ENCODE measurements at places on chromosomes 5 and 9.
A peak's percentile ranks its signal among the peaks of the same experiment; 100 is the strongest.

DNA sequence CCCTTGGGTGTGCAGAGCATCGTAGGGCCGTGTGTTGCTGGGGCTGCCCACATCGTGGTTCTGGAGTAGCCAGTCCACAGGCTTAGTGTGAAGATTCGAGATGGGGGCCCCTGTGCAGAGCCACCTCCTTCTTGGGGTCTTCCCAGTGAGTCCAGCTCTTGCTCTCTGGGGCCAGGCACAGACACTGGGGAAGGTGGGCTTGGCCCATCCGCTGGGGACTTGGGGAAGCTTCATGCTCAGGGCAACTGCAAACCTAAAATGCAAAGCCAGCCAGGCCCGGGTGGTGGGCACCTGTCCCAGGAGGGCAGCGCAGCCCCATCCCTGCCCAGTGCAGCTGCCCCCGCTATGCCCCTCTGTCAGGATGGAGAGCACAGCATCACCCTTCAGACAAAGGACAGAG lies 46.4 kb upstream of the LRRC14B start:
- no peak for DNase-seq

GRCh38 chr9:91843623-91844148 lies 106.3 kb downstream of the ROR2 start:
- DNase-seq = no peak

GRCh38 chr9:69136779-69137178 lies 37.3 kb upstream of the TJP2 start:
- peak; percentile 21 for DNase-seq

DNA sequence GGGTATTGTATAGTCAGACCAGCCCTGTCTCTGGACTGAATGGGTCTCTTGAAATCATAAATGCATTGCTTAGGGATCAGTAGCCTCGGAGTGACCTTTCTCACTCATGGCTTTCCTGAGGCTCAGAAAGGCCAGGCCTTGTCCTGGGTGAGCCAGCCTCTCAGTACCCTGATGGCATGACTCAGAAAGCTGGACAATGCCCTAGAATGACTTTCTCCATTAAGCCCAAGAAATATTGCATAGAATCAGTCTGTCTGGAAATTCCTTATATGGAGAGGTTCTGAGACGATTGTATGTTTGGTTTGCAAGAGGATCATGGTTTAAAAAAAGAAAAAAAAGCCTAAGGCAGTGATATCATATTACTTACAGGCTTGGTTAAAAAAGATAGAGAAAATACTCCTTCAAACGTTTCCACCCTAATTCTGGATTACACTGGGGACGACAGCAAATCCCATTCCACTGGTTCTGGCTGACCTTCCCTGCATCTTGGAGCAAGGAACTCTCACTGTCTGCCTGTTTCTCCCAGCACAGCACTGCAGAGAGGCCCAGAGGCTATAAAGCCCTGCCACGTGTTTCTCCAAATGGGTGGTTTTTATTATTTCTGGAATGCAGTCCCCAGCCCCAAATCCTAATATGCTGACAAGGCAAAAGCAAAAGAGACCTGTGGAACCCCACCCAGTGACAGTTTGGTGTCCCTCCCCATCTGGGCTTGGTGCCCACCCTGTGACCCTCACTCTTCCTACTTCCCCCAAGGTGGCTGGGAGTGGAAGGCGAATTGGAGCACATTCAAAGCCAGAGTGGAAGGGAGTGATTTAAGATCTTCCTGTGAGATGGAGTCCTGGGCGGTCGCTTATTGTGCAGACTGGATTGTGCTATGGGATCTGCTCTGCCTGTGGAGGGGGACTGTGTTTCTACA lies 34.4 kb downstream of the MAP1B start:
- no peak for DNase-seq

DNA sequence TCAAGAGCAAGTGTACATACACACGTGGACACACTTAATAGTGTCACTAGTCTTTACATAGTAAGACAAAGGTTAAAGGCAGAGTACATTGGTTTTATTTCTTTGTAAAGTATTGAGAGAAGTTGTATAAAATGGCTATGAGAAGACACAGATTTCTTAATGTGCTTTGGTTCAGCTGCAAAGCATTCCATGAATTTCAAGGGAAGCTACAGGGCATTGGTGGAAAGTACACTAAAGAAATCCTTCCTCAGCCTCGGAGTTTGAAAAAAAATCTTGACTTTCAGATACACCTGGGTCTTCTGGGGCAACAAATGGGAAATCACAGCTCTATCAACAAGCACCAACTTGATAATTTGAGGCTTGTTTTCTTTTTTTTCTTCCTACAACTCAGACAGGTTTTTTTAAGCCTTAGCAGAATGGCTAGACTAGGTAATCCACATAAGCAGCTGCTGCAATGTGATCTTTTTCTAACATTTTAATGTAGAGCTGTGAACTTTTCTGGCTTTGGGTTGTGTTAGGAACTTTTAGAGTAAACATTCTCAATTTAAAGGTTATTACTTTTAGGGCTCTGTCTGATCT lies 140.4 kb upstream of the FST start:
- no peak for DNase-seq

GRCh38 chr5:28355831-28356230 lies 1317.4 kb upstream of the CDH9 start:
- no peak for DNase-seq

- no peak for DNase-seq
These were observed 22.8 kb downstream of the PTCH1 start for GRCh38 chr9:95494022-95494415.

GRCh38 chr5:96433066-96433447 lies at the start of gene PCSK1:
PCSK1 (minus strand) TSS chr5:96433248; CDS start chr5:96433042, 206 bp downstream.
- DNase-seq = peak; percentile 45

All from H9 (cell line).